Stimulated activated CD4-positive, alpha-beta T cell treated with anti-CD3 and anti-CD28 coated beads, Interleukin-1b, Interleukin-23, amount 100 ng/mL, for 24 hours (primary cell): ENCODE measurements at places on chromosomes 1 and 21.

DNA sequence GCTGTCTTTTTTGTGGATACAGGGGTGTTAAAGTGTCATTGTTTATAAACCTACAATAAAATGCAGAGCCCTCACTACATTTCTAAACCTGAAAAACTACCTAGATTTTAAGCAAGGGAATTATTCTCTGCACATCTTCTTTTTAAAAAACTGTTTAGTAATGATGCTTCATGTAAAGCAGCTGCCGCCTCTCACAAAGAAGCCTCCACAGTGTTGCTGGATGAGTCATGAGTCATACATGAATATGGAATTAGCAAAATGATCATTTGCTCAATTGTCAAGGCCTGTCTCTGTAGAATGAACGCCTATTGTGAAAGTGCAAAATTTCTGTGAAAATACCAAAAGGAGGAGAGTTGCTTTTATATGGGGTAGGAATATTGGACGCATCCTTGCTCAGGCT, 259.5 kb upstream of the CHRM3 start:
- DNase-seq, result no peak

DNA sequence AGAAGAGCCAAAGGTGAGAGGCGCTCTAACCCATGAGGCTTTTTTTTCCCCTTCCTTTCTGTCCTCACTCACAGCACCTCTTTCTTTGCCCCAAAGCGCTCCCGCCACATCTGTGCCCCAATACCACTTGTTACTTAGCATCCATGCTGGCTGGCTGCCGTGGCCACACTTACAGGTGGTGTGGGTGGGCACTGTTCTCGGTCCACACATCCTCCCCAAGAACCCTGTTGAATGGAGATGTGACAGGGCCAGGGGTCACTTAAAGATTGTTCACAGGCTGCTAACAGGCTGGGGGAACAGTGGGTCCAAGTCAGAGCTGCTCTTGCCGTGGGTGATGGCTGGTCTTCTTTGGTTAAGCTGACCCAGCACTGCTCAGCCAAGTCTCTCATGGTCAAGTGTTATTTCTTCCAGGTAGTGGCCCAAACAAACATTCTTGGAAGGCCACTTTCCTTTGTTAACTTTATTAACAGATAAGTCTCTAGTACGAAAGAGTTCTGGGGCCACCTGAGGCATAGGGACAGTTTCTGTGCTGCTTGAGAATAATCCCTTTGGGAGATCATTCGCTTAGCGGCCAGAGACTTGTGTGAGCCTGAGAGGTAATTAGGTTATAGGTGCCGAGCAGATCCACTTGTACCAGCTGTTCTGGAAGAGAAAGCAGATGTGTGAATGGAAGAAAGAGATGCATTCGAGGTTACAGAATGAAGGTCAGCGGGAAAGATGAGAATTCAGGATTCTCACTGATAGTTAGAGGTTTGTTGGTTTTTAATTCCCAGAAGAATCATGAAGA, 62.6 kb upstream of the IRF2BP2 start:
- no peak for DNase-seq

DNA sequence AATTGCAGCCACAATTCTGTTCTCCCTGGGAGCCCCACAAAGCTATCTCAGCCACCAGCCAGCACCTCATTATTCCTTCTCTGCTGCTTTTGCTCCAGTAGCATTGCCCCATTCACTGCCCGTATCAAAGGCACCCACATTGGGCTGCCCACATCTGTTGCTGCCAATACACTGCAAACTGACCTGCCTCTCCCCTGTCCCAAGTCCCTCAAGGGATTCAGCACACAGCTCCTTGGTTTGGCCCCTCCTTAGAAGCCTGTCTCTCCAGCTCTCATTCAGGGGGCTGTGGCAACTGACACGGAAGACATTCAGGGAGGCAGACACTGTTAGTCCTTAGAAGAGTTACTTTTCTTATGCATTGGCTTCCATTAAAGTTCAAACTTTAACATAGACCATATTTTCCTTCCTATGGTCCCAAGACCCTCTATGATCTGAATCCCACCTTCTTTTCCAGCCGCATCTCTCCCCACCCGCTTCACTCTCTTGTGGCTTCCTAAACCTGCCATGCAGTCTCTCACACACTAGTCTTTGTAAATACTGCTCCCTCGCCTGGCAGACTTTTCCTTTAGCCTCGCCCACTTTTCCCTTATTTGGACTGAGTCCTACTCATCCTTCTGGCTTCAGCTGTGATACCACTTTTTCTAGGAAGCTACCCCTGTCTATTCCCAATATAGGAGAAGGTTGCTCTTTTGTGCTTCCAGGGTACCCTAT, 19.3 kb upstream of the KLHDC8A start:
- no peak for DNase-seq

GRCh38 chr1:88150330-88150729, 533.7 kb upstream of the PKN2 start:
- no peak for DNase-seq

GRCh38 chr1:71986160-71986559, 296.2 kb downstream of the NEGR1 start:
- DNase-seq, result no peak

DNA sequence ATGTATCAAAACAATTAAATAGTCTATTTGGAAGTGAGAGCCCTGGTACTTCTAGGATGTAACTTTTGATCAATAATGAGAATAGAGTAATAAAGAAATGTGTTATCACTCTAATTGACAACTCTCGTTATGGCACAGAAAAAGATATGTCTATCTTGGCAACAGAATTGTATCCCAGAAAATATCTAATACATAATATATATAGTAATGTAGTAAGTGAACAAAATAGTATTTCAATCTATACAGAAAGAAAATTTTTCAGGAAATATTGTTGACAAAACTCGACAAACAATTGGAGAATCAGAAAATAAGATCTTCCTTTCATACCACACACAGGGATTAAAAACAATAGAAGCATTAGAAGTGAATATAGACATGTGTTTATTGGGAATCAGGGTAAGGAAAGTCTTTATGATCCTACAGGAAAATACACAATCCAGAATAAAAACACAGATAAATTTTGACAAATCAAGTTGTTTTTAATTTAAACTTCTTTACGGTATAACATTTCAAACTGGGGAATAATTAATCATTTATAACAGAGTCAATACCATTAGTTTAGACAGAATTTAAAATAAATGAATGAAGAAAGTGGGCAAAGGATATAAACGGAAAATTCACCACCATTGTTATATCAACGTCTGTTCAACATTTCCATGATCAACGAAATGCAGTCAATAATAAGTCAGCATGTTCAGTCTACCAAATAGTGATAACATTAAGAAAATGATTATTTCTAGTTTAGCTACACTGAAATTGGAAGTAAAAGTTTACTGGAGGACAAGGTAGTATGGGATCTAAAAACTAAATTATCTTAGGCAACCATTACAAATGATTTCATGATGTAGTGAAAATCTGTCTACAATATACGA, 1526.5 kb upstream of the TPTE start:
- no peak for DNase-seq

DNA sequence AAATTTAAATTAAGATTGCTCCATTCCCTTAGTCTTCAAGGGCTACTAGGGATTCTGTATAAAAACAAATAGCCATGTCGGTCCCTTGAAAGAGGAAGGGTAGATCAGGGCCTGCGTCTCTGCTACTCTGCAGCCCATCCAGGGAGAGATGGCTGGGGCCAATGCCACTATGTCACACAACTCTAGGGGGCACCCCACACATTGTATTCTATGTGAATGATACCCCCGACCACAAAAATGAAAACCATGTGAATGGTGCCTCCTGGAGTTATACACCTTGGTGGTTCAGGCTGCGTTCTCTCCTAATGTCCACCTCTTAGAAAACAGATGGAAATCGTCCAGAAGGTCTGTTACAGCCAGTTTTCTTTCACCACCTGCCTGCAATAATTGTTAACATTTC, 18.0 kb downstream of the PIK3C2B start:
- DNase-seq, result no peak

GRCh38 chr1:5989731-5990271, 2.4 kb downstream of the NPHP4 start:
- no peak for DNase-seq

DNA sequence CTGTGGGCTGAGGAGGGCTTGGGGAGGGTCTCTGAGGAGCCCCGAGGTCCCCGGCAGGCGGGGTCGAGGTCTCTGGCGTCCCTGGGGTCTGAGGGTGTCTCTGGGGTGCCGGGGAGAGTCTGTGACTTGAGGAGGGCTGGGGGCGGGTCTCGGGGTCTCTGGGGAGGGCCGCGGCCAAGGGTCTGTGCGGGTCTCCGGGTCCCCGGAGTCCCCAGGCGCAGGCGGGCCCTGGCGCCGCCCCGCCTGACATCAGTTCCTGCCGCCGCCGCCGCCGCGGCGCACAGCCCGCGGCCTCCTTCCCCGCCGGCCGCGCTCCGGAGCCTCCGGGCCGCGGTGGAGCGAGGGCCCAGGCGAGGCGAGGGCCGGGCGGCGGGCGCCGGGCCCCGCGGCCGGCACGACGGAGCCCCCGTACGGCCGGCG, at the start of gene PLEKHM2:
PLEKHM2 (plus strand) TSS at position 279 of the 420 bp plus-strand sequence. CDS start 239 bp downstream, outside the sequence.
- no peak for DNase-seq

DNA sequence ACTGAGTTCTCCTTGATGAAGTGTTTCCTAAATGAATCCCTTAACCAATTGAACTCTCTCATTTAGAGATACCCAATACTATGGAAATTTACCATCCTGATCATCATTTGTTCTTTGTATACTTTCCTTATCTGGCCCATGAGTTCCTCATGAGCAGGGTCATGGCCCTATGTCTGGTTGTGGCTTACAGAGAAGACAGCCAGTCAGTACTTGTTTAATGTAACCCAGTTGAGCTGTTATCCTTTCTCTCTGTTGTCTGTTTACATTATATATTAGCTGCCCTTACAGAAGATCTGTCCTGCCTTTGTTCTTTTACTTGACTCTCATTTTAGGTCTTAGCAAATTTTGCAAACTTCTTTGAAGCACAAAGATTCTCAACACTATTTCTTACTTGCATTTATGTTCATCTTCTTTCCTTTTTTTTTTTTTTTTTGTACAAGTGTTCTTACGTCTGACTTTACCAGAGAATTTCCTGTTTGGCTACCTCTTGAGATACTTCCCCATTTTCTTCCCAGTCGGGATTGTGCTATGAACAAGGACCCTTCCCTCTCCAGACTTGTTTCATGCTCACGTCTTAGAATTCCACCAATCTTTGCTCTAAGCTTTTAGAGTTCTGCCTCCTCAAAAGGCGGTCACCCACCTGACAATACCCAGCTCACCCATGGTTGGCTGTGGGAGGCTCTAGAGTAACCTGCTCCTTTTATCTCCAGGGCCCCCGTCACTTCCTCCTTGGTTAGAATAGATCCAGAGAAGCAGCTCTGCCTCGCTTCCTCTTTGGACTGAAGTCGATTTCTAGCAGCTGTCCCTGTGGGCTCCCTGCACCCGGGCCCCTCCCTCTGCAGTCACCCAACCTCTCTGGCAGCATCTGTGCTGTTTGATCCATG, 53.6 kb upstream of the RUNX1 start:
- DNase-seq, result no peak

DNA sequence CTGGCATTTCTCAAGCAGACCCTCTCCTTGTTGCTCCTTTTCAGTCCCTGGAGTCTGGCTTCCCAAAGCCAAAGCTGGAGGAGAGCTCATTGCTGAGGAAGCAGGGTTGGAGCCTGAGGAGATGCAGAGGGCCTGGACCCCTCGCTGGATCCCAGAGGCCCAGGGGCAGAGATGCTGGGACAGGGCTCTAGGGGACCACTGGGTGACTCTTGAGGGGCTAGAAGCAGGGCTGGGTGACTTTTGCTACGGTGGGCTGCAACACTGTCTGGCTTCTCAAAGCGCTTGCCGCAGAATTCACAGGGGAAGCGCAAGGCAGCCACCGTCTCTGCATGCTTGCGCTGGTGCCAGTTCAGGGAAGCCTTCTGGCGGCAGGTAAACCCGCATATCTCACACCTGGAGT, 8.8 kb downstream of the ZNF692 start:
- DNase-seq, result no peak

DNA sequence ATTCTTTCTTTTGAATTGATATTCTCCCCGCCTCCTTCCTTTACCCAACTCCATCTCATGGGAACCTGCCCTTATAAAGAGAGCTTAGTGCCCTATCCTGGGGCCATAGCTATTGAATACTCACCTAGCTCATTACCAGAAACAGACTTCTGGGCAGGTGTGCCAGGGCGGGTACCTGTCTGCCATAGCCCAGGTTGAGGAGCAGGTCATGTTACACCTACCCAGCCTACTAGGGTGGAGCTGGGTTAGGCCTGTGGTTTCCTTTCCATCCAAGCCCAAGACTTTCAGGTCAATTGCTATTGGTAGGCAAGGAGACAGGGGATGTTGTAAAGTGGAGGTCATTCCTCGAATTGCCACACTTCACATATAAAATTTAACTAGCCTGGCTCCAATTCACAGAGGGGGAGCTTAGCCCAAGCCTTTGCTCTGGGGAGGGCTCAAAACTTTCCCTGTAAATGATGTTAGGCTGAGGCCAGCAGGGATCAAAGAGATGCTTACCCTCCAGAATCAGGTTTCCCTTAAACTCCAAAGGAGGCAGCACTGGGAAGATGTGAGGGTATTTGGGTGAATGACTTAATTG, 87.1 kb upstream of the IPO9 start:
- DNase-seq, result no peak

DNA sequence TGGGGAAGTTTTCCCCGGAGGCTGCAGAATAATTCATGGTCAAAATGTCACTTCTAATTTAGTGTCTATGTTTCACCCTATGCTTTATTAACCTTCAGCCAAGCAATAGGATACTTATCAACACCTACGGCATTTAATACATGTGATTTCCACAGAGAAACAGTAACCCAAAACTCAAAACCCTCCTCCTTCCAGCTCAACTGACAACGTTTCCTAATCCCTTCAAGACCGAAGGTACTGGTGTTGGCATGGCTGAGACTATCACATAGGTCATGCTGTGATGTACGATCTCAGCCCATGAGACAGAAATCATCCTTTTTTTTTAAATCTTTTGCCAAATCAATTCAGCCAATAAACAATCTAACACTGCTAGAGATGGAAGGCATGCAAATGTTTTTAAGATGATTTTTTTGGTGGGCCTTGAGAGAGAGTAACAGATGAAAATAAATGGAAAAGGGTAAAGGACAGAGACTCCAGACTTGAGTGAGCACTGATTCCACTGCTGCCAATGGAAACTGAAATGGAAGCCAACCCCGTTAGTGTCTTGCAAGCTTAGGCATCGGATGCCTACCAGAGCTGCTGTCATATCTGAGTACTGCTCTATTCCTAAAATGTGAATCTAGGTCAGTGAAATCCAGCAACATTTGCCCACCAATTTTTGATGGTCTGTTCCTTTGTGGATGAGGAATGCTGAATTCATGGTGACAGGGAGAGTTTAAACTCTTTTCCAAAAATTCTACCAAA, 63.4 kb upstream of the BCL10 start:
- DNase-seq, result no peak

DNA sequence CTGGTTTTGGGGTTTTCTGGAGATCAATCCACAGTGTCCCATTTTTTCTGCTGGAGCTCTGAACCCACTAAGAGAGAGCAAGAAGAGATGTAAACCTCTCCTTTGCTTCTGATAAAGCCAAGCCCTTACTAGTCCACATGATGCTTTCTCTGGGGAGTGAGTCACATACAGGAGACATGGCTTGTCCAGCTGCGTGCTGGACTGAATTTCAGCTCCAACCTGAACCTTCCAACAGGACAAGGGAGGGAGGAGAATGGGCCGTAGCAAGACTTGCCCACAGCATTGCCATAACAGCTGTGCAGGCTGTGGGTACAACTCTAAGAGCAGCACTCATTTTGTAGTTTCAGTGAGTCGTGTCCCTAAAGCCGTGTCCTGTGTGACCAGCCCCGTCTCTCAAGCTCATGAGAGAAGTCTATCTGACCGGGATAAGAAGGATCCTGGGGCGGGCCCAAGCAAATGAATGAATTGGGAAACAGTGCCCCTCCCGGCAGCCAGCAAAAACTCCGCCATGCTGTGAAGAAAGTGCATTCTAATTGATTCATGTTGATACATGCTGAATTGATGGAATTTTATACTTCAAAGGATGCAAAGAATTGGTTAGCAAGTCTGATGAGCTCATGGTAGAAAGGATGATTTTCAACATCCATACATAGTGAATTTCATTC, 195.2 kb downstream of the GABPA start:
- no peak for DNase-seq
